Activated CD4-positive, CD25-positive, alpha-beta regulatory T cell treated with anti-CD3 and anti-CD28 coated beads, Interleukin-2, amount 50 U/mL, for 24 hours (primary cell): ENCODE measurements at places on chromosomes 13 and 19.

GRCh38 chr13:106243011-106243565, 292.4 kb downstream of the EFNB2 start:
- no peak for ATAC-seq

- ATAC-seq, result peak; percentile 71
These were observed 59.6 kb downstream of the GPALPP1 start for GRCh38 chr13:45048890-45049407.

GRCh38 chr13:48412881-48413351, at the start of gene LPAR6:
LPAR6 (minus strand) TSS chr13:48413113; CDS start chr13:48412423, 690 bp downstream.
- ATAC-seq, result no peak

- no peak for ATAC-seq
These were observed 13.2 kb downstream of the KLK4 start for GRCh38 chr19:50898018-50898417.

- no peak for ATAC-seq
These were observed 2.0 kb upstream of the VPS36 start for GRCh38 chr13:52452470-52452869.

- ATAC-seq, result no peak
These were observed 108.1 kb downstream of the CACNA1A start for GRCh38 chr19:13398182-13398581.

GRCh38 chr13:78714717-78715116, 55.8 kb upstream of the OBI1 start:
- ATAC-seq, result no peak

- no peak for ATAC-seq
These were observed 30.6 kb downstream of the FGF9 start for GRCh38 chr13:21701460-21701859.

DNA sequence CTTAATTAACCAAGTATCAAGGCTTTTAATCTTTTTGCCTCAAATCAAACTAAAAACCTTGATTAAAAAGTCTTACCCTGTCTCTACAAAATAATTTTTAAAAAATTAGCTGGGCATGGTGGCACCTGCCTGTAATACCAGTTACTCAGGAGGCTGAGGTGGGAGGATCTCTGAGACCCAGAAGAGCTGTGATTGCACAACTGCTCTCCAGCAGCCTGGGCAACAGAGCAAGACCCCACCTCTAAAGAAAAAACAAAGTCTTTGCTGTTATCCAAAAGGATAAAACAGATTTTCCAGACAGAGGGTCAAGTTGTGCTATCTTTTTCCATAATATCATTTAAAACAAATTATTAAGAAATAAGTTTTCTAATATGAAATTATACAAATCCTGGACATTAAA, 26.8 kb upstream of the CEBPG start:
- ATAC-seq, result no peak

- no peak for ATAC-seq
These were observed 174.7 kb downstream of the GPC5 start for GRCh38 chr13:91572944-91573598.

- no peak for ATAC-seq
These were observed 104.7 kb upstream of the TSC22D1 start for GRCh38 chr13:44680746-44681355.

- peak; percentile 8 for ATAC-seq
These were observed 1.0 kb downstream of the FNDC3A start for GRCh38 chr13:48976576-48977285.

- ATAC-seq, result no peak
These were observed 30.4 kb downstream of the SLC25A15 start for GRCh38 chr13:40819797-40820315.

DNA sequence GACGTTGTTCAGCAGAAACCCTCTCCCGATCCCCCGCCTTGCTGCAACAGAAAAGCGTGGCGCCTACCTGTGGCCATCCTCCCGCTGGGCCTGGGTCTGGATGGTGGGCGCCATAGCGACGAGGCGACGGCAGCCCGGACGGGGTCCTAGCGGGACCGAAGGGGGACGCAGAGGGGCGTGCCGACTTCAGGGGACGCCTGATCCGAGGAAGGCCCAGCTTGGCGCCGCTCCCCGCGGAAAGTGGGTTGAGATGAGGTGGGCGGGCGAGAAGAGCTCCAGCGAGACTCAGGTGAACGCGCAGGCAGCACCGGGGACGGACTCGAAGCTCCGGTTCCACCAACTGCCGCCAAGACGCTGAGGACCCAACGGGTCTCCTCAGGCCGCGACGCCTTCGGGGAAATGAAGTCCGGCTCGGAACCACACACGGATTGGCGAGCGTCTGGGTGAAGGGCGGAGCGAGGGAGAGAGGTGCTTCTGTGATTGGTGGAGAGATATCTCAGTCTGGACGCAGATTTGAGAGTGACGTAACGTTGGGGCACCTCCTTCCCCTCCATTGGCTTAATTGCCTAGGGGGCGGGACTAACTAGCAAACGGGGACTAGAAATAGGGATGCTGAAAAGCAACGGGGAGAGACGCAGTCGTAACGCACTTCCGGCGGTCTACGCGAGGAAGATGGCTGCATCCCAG, at the start of the genes MED29 and PAF1:
Gene MED29 (plus strand): TSS at position 628 of the 687 bp plus-strand sequence. CDS start 45 bp downstream, at position 673.
Gene PAF1 (minus strand): TSS at position 356 of the 687 bp plus-strand sequence. CDS start 242 bp downstream, at position 114.
- peak; percentile 96 for ATAC-seq

DNA sequence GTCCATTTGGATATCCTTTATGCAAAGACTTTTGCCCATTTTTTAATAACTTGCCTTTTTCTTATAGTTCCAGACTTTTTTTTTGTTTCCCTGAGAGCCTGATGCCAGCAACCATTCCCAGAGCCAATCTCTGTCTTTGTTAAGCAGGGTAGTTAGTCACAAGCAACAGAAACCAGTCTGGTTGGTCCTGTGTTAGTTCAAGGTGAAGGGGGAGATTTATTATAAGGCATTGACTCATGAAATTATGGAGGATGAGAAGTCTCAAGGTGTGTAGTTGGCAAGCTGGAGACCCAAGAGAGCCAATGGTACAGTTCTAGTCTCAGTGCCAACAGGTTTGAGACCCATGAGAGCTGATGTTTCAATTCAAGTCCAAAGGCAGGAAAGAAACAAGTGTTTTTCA, 33.0 kb downstream of the GPR12 start:
- ATAC-seq, result no peak

DNA sequence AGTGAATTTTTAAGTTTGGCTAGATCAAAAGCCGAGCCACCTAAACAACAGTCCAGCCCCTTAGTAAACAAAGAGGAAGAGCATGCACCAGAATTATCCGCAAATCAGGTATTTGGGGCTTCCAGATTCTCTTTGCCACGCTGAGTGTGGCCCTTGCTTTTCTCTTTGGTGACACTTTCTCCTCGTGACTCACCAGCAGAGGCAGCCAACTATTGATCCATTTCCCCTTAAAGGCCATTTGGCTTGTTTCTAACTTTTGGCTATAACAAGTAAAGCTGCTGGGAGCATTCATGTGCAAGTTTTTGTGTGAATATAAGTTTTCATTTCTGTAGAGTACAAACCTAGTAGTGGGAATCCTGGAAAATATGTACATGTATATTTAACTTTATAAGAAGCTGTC, 17.6 kb upstream of the WDR88 start:
- no peak for ATAC-seq

DNA sequence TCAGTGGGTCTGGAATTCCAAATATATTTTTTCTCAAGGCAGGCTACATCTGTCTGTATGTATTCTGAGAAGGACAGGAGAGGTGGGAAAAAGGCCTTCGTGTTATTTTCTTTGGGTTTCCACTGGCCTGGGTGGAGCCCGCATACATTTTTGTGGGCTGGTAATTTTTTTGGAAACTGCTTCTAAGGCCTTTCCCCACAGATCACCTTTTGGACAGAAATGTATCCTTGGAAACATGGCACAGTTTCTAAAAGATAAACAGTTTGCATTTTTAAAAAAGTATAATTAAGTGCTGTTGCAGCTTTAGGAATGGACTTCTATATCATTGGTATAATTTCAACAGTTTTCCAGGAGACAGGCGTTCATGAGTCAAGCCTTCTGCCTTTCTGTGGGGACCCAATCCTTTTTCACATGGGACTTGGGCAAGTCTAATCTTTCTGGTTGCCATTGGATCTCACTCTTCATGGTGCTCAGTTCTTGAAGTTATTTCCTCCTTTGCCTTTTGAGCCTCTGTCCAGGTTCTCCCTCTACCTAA, 8.9 kb downstream of the RFX2 start:
- ATAC-seq, result no peak

DNA sequence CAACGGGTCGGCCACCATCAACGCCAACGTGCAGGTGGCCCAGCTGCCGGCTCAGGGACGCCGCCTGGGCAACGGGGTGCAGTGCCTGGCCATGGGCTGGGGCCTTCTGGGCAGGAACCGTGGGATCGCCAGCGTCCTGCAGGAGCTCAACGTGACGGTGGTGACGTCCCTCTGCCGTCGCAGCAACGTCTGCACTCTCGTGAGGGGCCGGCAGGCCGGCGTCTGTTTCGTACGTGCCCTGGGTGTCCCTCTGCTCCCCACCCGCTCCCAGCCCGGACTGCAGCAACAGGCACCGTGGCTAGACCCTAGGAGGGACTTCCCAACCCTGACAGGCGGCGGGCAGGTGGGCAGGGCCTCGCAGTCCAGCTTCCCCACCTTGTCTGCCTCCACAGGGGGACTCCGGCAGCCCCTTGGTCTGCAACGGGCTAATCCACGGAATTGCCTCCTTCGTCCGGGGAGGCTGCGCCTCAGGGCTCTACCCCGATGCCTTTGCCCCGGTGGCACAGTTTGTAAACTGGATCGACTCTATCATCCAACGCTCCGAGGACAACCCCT, 3.5 kb downstream of the ELANE start:
- no peak for ATAC-seq

DNA sequence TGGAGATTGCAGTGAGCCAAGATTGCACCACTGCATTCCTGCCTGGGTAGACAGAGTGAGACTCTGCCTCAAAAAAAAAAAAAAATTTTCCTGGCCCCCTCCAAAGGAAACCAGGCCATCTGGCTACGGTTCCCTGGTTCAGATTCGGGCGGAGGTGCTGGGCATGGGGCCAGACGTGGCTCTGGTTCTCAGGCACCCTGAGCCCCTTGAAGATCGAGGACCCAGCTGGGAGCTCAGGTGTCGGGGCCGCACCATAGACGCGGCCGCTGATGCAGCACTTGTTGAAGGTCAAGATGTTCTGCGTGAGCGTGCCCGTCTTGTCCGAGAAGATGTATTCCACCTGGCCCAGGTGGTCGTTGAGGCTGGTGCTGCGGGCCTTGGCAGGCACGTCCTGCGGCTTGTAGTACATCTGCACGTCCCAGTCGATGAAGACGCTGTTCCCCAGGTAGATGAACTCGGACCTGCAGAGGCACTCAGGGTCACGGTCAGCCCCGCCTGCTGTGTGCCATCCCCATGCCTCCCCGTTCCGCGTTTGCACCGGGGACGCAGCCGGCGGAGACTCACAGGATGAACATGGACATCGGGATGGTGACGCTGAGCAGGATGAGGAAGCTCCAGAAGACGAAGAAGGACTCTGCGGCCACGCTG, 12.3 kb downstream of the ATP8B3 start:
- ATAC-seq, result no peak

DNA sequence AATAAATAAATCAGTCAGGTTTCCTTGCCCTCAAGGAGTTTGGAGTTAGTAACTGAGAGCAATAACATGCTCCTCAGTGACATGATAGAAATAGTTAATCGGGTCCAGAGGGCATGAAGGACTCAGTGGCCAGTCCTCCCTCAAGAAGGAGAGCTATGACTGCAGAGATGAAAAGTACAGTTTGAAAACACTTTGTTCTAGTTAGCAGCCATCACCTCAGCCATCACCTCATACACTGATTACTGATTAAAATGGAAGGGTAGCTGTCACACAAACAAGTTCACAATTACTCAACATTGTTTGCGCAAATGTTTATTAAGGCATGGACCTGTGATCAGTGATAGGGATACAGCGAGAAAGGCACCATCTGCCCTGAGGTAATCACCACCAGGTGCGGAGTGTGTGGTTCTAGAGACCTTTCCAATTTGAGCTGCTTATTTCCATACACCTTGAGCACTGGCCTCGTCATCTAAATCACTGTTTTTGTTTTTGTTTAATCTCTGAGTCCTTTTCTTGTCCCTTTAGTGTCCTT, 85.3 kb upstream of the RAP2A start:
- no peak for ATAC-seq

GRCh38 chr13:30147015-30147414, 160.3 kb downstream of the KATNAL1 start:
- no peak for ATAC-seq

GRCh38 chr19:38494379-38494778, 60.9 kb downstream of the RYR1 start:
- no peak for ATAC-seq

GRCh38 chr13:73367886-73368285, 309.1 kb downstream of the KLF5 start:
- ATAC-seq, result no peak

DNA sequence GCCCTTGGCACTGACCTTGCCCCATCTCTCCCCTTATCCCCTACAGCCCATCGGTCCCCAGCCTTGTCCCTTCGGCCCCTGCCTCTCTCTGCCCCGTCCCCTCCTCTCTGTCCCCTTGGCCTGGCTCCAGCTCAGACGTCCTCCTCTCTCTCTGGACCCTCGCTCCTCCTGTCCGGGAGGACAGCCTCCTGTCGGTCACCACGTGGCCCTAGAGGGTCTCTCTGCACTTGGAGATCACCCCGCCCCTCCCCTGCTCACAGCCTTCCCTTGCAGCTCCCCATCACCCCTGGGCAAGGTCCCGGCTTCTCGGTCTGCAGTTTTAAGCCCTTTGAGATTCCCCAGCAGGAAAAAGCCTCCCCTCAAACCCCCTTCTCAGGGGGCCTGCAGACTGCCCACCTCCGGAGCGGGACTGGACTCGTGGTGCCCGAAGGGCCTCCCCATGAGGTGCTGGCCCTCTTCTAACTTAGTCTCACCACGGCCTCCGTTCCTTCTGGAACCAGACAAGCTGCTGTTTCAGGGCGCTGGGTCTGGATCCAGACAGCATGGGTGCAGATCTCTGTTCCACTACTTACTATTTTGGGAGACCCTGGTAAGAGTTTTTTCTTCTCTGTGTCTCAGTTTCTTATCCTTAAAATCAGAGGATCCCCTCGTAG, 3.3 kb upstream of the KLK15 start:
- no peak for ATAC-seq

DNA sequence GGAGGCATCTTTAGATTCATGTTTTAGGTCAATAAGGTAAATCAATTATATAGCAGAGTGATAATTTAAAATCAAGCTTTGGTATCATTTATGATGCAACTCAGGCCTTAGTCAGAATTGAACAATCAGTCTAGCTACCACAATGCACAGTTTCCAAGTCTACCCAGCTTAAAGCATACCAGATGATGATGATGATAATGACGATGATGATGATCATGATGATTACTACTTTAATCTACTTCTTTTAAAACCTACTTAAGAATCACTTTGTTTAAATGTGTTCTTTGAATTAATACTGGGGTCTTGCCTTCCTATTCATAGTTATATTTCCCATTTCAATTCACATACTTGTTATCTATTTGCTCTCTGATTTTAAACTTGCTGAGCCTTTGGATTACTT, 1872.7 kb downstream of the OLFM4 start:
- no peak for ATAC-seq

- ATAC-seq, result no peak
These were observed 23.2 kb downstream of the ZNRF4 start for GRCh38 chr19:5478241-5478924.

DNA sequence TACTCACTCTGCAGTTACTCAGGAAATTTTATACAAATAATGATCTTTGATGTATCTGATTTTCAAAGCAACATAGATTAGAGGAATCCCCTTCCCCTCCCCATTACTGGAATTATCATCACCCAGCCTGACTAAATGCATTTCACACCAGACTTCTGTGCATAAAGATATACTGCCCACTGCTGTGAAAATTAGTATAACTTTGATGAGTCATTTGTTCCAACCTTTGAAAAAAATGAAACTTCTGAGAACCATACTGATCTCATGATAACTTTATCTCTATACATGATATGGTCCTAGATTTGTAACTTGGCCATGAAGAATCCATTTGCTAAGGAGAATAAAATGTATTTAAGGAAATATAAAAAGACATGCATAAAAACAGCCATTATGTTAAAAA, 63.9 kb downstream of the GPC6 start:
- no peak for ATAC-seq

GRCh38 chr13:48828962-48829411, 146.7 kb upstream of the FNDC3A start:
- peak; percentile 85 for ATAC-seq
